ENCODE measurements at places on chromosomes 1 and 21.
A peak's percentile ranks its signal among the peaks of the same experiment; 100 is the strongest.

- H3K36me3 ChIP-seq = no peaks in the 10 kb centered on the region
- no peaks in the 10 kb centered on the region for H3K27me3 ChIP-seq
- DNase-seq = no peak
- no peak overlapping the region for H3K27ac ChIP-seq
- H3K4me1 ChIP-seq = no peaks in the 10 kb centered on the region
Observed at GRCh38 chr1:184693011-184693410, 61.6 kb downstream of the EDEM3 start.

- no peak overlapping the region for H3K4me3 ChIP-seq
- H3K36me3 ChIP-seq = no peaks in the 10 kb centered on the region
- DNase-seq = peak; percentile 75
- no peaks in the 10 kb centered on the region for H3K4me1 ChIP-seq
- H3K27me3 ChIP-seq = peaks cover 36% of the 10 kb centered on the region
Observed at GRCh38 chr1:6423321-6423999, 1.1 kb upstream of the ESPN start.

- peak; percentile 64 for DNase-seq
- no peaks in the 10 kb centered on the region for H3K36me3 ChIP-seq
- peak overlapping the region; percentile 89 for H3K4me3 ChIP-seq
- peaks cover 37% of the 10 kb centered on the region for H3K4me1 ChIP-seq
Observed at GRCh38 chr21:44456214-44456914, 1.1 kb downstream of the LRRC3 start.

- no peak overlapping the region for H3K27ac ChIP-seq
- DNase-seq = no peak
- no peak overlapping the region for H3K4me3 ChIP-seq
- H3K27me3 ChIP-seq = no peaks in the 10 kb centered on the region
- H3K4me1 ChIP-seq = no peaks in the 10 kb centered on the region
Observed at GRCh38 chr1:175976865-175977642, 230.0 kb downstream of the COP1 start.

- no peak overlapping the region for H3K4me3 ChIP-seq
- no peaks in the 10 kb centered on the region for H3K36me3 ChIP-seq
- H3K27ac ChIP-seq = no peak overlapping the region
- DNase-seq = no peak
- no peaks in the 10 kb centered on the region for H3K27me3 ChIP-seq
Observed at GRCh38 chr1:30225357-30225756, 498.0 kb downstream of the MATN1 start.

- DNase-seq = no peak
- no peaks in the 10 kb centered on the region for H3K27me3 ChIP-seq
- no peaks in the 10 kb centered on the region for H3K36me3 ChIP-seq
- no peak overlapping the region for H3K27ac ChIP-seq
Observed at GRCh38 chr1:2999571-2999970, 21.7 kb upstream of the ACTRT2 start.

GRCh38 chr1:116131866-116132605 lies 20.8 kb downstream of the MAB21L3 start:
- no peaks in the 10 kb centered on the region for H3K4me1 ChIP-seq
- no peak overlapping the region for H3K27ac ChIP-seq
- no peak overlapping the region for H3K4me3 ChIP-seq
- DNase-seq = no peak
- no peaks in the 10 kb centered on the region for H3K36me3 ChIP-seq

DNA sequence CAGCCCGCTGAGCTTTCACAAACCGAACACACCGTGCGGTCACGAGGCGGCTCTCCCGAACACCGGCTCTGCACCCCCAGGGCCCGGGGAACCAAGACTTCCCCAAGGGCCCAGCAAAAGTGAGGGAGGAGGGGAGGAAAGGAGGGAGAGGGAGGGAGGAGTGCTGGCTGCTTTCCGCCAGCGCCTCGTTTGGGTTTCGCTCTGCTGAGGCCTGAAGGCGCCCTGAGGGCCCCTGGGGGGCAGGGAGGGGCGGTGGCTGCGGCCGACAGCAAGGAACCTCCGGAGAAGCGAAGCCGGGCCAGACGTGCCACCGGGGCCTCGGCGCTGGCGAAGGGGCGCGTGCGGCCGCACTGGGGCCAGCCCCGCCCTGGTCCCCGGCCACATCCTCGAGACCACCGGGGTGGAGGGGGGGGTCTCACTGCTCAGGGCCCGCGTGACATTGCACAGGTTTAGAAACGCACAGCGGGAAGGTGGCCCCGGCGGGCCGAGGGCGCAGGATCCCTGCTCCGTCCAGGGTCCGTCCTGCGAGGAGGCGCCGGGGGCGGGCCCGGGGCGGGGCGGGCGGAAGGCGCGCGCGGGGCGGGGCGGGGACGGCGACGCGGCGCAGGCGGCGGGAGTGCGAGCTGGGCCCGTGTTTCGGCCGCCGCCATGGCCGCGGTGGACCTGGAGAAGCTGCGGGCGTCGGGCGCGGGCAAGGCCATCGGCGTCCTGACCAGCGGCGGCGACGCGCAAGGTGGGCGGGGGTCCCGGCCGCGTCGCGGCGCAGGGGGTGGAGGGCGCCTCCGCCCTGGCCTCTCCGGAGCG lies at the start of gene PFKL:
Gene PFKL, plus strand, starts transcription at position 596 of the 804 bp plus-strand sequence. Its CDS starts 53 bp downstream, at position 649.
- H3K27me3 ChIP-seq = no peaks in the 10 kb centered on the region
- peak; percentile 83 for DNase-seq
- peak within 1 kb of the TSS; percentile 88 for H3K27ac ChIP-seq
- no peaks in the 10 kb centered on the region for H3K36me3 ChIP-seq
- peaks cover 30% of the 10 kb centered on the region for H3K4me1 ChIP-seq

- no peaks in the 10 kb centered on the region for H3K36me3 ChIP-seq
- no peak overlapping the region for H3K4me3 ChIP-seq
- H3K4me1 ChIP-seq = peaks cover 3% of the 10 kb centered on the region
- no peak overlapping the region for H3K27ac ChIP-seq
- no peak for DNase-seq
Observed at GRCh38 chr1:34978921-34979320, 6.2 kb downstream of the TMEM35B start.

- no peak overlapping the region for H3K4me3 ChIP-seq
- no peaks in the 10 kb centered on the region for H3K36me3 ChIP-seq
- H3K27ac ChIP-seq = no peak overlapping the region
- peak; percentile 41 for DNase-seq
- no peaks in the 10 kb centered on the region for H3K27me3 ChIP-seq
Observed at GRCh38 chr1:193654951-193655735, 468.7 kb upstream of the B3GALT2 start.

DNA sequence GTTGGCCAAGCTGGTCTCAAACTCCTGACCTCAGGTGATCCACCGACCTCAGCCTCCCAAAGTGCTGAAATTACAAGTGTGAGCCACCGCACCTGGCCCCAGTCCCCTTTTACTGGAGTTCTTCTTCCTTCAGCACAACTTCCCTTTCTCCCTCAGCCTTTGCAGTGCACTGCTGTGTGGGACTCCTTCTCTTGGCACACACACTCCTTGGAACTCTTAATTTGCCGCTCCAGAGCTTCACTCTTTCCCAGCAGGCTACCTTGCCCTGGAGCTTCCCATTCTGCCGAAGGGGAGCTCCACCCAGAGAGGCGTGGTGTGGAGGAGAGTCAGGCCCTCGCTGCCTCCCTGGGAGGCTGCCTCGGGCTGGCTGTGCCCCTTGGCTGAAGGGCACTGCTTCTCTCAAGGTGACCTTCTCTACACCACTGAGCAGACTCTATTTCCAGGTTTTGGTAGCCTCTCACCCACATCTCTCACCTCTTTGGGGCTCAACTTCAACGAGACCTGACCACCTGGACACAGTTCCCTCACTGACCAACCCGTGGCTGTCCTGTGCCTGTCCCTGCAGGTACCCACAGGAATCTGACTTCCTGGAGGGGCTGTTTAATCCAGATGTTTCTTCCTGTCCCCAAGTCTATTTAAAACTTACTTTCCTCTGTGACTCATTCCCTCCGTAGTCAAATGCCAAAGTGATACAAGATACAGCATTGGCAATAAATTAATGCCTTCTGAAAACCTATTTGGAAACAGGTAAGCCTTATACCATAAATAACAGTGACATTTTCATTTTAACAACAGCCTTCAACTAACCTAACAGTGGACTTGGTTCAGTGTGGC lies 227.3 kb upstream of the KIAA0040 start:
- no peaks in the 10 kb centered on the region for H3K36me3 ChIP-seq
- no peak overlapping the region for H3K27ac ChIP-seq
- H3K4me3 ChIP-seq = no peak overlapping the region
- DNase-seq = no peak

DNA sequence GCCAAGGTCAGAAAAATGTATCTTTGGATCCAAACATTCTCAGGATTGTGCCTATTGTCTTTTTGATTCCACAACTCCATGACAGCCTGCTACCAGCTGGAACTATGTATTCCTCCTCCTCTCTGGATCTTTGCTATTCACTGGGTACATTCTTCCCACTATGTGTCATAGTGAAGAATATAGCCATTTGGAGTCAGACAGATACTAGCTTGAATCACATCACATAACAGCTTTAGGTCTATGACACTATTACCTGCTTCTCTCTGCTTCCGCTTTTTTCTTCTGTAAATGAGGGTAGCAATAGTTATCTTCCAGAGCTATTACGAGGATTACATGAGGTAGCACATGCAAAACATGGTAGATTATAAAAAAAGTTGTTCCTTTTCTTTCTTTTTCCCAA lies 5.4 kb upstream of the EXO1 start:
- H3K4me1 ChIP-seq = no peaks in the 10 kb centered on the region
- no peak overlapping the region for H3K27ac ChIP-seq
- DNase-seq = no peak
- no peaks in the 10 kb centered on the region for H3K27me3 ChIP-seq
- no peaks in the 10 kb centered on the region for H3K36me3 ChIP-seq

DNA sequence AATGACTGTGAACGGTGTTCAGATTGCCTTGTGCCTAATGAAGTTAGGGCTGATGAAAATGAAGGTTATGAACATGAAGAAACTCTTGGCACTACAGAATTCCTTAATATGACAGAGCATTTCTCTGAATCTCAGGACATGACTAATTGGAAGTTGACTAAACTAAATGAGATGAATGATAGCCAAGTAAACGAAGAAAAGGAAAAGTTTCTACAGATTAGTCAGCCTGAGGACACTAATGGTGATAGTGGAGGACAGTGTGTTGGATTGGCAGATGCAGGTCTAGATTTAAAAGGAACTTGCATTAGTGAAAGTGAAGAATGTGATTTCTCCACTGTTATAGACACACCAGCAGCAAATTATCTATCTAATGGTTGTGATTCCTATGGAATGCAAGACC lies 96.6 kb downstream of the ZFYVE9 start:
- no peak overlapping the region for H3K4me3 ChIP-seq
- H3K27me3 ChIP-seq = no peaks in the 10 kb centered on the region
- H3K27ac ChIP-seq = no peak overlapping the region
- H3K4me1 ChIP-seq = no peaks in the 10 kb centered on the region
- no peak for DNase-seq

GRCh38 chr1:21933397-21934248 lies 3.5 kb downstream of the HSPG2 start:
- H3K27me3 ChIP-seq = no peaks in the 10 kb centered on the region
- H3K36me3 ChIP-seq = no peaks in the 10 kb centered on the region
- no peaks in the 10 kb centered on the region for H3K4me1 ChIP-seq
- no peak for DNase-seq
- H3K4me3 ChIP-seq = peak overlapping the region; percentile 53

DNA sequence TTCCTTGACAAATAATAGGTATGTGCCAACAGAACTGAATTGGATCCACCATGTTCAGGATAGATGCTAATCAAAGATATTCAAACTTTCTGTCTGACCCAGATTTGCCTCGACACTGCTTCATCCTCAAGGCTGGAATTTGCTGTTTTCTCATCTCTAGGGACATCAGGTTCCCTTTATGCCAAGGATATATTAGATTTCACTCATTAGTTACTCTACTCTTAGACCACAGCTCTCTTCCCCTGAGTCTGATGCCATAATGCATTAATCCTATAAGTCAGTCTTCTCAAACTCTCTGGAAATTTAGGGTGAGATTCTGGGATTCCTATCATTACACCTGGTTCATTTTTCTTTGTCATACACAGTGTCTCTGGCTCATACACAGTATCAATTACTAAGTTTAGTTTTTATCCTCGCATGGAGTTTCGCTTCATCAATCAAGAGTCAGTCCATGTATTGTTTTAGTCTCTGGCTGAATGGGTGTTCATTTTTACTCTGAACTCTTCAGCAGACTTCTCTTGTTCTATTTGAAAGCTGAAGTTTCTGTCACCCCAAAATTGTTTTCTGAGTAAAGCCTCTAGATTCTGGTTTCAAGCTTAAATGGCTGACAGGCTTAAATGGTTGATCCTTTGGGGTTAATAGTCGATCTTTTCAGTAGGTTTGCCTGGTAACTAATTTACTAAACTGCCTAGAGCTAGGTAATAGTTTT lies 9.3 kb upstream of the DCAF6 start:
- peak overlapping the region; percentile 40 for H3K27ac ChIP-seq
- DNase-seq = no peak
- H3K4me1 ChIP-seq = no peaks in the 10 kb centered on the region
- H3K36me3 ChIP-seq = no peaks in the 10 kb centered on the region
- peak overlapping the region; percentile 23 for H3K4me3 ChIP-seq

DNA sequence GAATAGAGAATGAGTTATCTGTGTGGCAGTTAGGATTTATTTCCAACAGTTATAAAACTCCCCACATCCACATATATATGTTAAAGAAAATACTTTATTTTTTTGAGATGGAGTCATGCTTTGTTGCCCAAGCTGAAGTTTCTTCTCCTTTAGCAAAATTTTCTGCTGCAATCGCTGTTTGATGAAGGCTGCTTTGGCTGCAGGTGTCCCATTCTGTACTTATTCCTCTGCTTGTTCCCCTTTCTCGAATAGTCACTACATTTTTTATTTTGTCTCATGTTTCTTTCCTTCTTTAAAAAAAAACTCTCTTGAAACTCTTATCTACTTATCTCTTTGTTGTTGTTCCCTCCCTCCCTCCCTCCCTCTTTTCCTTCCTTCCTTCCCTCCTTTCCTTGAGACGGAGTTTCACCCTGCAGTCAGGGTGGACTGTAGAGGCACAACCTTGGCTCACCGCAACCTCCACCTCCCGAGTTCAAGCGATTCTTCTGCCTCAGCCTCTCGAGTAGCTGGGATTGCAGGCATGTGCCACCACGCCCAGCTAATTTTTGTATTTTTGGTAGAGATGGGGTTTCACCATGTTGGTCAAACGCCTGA lies 10.6 kb downstream of the OR2W3 start:
- no peaks in the 10 kb centered on the region for H3K27me3 ChIP-seq
- no peak overlapping the region for H3K4me3 ChIP-seq
- no peak overlapping the region for H3K27ac ChIP-seq

DNA sequence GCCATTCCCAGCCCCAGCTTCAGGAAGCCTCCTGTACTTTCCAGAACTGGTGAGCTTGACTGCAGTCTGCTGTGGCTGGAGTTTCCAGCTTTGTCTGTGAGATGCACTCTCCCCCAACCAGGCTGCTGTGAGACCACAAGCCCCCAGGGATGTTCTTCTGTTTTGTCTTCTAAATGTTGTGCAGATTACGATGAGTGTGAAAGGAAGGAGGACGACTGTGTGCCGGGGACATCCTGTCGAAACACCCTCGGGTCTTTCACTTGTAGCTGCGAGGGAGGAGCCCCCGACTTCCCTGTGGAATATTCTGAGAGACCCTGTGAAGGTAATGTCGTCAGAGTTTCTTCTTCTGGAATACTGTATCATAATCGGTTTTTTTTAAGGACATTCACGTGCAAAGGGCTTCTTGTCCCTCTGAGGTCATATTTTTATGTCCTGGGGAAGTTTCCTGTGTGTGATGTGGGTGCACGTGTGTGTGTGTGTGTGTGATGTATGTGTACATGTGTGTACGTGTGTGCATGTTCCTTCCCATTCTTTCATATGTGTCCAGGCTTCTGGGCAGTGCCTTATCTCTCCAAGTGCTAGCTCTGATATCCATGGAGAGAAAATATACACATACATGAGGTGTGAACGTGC lies 49.9 kb downstream of the UMODL1 start:
- H3K4me1 ChIP-seq = no peaks in the 10 kb centered on the region
- no peak overlapping the region for H3K4me3 ChIP-seq
- no peaks in the 10 kb centered on the region for H3K36me3 ChIP-seq
- no peak overlapping the region for H3K27ac ChIP-seq

Measured in right lobe of liver (tissue), 6 donors.